NCI-H524 treated with DMSO at 0.1 percent for 48 hours (cell line): ENCODE measurements at places on chromosomes 3 and 15.

GRCh38 chr3:165442061-165442460 lies 245.9 kb upstream of the SLITRK3 start:
- DNase-seq, result no peak

DNA sequence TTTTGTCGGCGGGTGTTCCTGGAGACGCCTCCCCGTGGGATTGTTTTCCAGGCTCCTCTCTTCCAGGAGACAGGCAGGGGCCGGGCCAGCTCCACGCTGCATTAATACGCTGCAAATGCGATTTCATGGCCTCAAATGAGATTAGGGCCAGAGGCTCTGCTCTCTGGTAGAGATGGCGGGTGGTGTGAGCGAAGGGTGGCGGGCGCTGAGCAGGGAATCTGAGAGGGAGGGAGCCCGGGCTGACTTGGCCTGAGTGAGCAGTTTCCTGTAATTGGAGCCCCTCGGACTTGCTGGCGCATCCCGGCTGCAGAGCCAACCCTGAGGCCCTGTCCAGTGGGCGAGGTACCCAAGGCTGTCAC lies 7.4 kb upstream of the CCDC33 start:
- DNase-seq, result peak; percentile 79

GRCh38 chr3:14256046-14256445 lies 77.4 kb downstream of the LSM3 start:
- DNase-seq, result no peak

- DNase-seq, result no peak
Observed at GRCh38 chr15:91102546-91103330, 2.7 kb downstream of the SV2B start.

- DNase-seq, result no peak
Observed at GRCh38 chr15:100833417-100834389, 45.9 kb upstream of the ALDH1A3 start.

- no peak for DNase-seq
Observed at GRCh38 chr3:119485563-119485962, 12.8 kb upstream of the TIMMDC1 start.

DNA sequence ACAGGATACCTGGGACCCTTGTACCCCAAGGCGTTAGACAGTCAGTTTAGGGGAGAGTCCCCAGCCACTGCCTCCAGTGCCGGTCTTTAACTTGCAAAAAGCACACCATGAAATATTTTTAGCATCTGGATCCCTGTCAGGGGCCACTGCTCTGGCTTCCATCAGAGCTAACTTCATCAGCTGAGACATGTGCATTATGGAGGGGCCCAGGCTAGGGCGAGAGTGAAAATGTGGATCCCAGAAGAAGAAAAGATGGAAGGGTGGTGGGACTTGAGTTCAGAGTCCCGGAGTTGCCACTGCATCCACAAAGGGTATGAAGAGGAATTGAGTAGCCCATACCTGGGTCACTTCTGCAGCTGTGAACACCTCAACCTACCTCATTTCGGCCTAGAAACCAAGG lies 23.5 kb upstream of the SPATA12 start:
- DNase-seq, result no peak

DNA sequence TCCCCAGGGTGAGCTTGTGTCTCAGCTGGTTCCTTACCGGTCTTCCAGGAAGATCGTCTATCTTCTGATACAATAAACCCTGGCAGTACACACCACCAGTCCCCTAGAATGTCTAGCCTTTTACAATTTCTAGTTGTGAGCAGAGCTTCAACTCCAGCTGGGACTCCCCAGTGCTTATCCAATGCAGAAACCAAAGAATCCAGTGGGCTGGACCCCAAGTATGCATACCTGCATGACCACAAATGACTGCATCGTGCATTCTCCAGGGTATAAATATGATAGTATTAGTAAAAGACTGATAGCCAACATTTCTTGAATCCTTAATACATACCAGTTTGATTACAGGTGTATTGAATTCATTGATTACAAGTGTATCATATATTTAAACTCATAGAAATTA lies 176.0 kb downstream of the SATB1 start:
- DNase-seq, result no peak

- DNase-seq, result no peak
Observed at GRCh38 chr3:99634881-99635280, 3.5 kb upstream of the COL8A1 start.

DNA sequence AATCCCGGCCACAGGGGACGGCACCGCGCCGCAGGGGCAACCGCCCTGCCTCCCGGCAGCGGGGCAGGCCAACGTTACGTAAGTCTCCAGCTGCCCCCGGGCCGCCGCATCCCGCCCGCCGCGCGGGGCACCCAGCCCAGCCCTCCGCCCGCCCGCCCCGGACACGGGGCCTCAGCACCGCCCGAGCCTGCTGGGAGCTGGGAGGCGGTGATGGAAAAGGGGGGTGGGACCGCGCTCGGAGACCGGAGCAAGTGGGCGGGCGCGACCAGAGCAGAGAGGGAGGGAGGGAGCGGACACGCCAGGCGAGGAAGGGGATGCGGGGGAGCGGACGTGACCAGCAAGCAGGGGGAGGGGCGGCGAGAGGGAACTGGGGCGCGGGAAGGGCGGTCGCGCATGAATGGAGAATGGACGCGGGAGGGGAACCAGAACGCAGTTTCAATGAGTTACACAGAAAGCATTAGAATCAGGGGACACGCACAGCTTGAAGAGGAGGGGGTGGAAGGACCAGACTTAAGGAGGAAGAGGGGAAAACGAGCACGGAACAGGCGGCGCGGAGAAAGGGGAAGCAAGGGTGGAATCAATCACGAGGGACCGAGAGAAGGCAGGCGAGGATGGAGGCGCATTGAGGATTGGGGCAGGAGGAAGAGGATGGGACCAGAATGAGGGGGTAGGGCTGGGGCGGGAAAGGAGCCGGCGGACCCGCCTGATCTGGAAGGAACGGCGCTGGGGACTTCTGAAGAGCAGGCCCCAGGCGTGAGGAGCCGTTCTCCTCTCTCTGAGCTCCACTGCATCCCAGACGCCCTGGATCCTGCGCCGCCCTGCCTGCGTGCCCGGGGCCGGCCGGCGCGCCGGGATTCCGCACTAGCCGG lies 559 bp downstream of the PKM start:
- DNase-seq, result peak; percentile 18

- no peak for DNase-seq
Observed at GRCh38 chr15:62392376-62392775, 227.3 kb upstream of the C2CD4B start.
